Amygdala (tissue), 56 donors: ENCODE measurements at places on chromosomes 16 and 17.

GRCh38 chr17:41962111-41962510, 4.5 kb upstream of the CNP start:
- DNase-seq, result no peak

GRCh38 chr17:41676058-41676419, 12.6 kb upstream of the EIF1 start:
- DNase-seq, result no peak

DNA sequence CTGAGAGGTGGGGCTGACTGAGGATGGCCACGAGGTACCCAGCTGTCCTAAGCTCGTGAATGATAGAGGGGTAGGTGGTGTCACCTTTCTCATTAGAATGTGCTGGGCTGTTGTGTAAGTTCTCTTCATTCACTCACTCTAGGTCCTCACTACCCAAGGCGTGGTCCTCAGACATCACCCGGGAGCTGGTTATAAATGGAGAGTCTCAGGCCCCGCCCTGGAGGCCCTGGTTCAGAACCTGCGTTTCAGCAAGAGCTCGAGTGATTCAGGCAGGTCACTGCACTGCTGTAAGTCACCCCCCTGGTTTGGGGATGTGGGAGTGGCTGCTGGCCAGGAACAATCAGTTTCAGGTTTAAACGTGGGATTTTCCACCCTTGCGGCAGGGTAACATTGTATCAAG, 139.8 kb downstream of the FOXL1 start:
- DNase-seq, result no peak

- no peak for DNase-seq
These were observed 66.1 kb upstream of the BCAR1 start for GRCh38 chr16:75317532-75317931.

DNA sequence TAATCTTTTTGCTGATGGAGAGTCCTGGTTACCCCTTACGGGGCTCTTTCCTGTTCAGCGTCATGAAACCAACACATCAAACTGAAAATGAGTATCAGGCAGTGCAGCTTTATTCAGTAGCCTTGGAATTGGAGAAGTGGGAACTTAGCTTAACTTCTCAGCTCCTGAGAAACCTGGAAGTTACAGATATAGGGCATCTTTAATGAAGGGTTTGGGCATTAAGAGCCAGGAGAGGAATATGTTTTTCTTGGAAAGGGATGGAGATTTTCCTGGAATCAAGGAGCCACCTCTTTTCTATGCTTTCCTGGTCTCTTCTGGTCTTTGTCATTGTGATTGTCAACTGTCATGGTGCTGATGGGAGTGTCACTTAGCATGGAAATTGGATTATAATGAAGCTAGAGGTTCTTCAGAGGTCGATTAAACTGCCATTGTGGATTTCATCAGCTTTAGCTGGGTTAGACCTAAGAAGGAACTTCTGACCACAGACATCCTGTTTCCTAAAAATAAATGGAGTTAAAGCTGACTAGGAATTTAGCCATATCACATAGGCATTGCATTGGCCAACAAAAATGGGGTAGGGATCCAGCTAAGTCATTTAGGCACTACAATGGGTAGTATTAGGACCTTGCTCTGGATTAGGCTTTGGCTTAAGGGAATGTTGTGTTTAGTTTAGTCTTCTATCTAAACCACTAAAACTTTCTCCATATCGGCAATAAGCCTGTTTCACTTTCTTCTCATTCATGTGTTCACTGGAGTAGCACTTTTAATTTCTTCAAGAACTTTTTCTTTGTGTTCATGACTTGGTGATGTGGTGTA, 186.4 kb downstream of the BCAS3 start:
- no peak for DNase-seq

DNA sequence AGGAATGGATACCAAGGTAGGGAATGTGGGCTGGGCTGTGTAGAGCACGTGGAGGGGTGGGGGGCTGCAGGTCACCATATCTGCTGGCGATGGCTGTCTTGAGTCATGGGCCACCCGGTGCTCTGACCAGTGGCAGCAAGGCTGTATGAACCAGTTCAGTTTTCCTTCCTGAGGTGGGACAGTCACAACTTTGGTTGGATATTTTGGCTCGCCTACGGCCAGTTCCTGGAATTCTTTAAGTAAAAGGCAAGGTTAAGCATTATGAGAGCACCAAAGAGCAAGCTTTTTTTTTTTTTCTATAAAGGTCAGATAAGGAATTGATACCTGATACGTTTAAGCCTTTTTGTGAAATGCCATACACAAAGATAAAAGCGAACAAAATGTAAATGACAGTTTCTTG, 81.9 kb downstream of the USP22 start:
- no peak for DNase-seq

DNA sequence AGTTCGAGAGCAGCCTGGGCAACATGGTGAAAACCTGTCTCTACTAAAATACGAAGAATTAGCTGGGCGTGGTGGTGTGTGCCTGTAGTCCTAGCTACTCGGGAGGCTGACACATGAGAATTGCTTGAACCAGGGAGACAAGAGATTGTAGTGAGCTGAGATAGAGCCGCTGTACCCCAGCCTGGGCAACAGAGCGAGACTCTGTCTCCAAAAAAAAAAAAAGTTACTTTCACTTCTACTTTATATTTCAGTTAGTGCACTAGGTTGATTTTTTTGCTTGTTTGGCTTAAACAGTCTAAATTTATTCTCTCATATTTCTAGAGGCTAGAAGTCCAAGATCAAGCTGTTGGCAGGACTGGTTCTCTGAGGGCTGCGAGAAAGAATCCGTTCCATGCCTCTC, 13.4 kb downstream of the CCDC102A start:
- DNase-seq, result no peak

GRCh38 chr17:16121915-16122314, 93.4 kb downstream of the NCOR1 start:
- DNase-seq, result no peak
